MG63 (cell line): ENCODE measurements at places on chromosomes 6 and 20. TPM values are rescaled to one million over a fixed set of nuclear protein-coding genes. Genes with fewer than 3 reads are reported as not detected.

The PCSK2 gene
- total RNA-seq = not detected in 2 replicates

DNA sequence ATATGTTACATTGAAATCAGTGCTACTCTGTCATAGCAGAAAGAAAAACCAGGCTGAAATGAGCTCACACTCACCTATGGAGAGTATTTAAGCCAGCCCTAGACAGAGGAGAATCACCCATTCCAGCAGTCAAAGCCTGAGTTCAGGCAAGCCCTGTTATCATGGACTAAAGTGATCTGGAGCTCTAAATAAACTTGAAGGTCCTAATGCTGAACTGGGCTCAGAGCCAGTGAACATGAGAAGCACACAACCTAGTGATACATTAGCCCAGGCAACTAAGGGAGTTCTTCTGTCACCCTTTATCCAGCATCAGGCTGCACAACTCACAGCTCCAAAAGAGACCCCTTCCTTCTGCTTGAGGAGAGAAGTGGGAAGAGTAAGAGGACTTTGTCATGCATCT, 425.0 kb downstream of the COL12A1 start:
- no peak for DNase-seq

DNA sequence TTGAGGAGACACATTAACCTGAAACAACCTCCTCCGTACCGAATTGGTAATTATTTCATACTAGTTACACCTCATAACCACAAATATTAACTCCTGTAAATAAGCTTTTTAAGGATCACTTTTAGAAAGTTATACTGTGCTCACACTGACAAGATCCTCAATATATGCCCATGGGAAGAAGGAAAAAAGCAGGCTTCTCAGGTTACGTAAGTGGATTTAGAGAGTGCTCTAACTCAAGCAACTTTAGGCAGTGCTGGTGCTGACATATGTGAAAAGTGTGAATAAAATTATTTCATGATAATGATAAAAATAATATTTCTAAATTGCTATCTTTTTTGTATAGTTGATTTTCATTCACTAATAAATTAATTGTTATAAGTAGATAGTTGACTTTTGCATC, 76.1 kb downstream of the PRKN start:
- no peak for DNase-seq

The PRDM13 gene
- 0.07 TPM in 1 of 2 replicates, not detected in the other for total RNA-seq

DNA sequence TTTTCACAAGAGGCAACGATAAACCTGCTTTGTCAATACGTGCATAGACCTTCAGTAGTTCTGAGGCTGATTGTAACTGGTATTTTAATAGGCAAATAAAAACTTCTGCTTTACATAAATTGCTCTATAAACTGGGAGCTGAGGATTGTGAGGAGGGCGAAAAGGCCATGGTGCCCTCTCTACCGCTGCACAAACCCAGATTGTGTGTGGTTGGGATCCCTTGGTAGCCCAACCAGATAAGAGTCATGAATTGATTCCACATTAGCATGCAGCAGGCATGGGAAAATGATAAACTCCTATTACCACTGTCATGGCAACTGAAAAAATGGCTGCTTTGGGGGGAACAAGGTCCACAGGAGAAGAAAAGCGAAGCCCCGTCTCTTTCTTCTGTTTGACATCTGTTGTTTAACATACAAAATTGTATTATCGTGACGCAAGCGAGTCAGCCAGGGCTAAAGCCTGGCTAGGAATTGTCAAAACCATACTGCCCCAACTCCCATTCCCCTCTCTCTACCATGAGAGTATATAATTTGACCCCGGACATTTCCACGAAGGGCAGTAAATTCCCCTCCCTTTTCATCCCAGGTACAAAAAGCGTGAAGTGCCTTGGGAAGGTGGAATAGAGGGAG, 157.8 kb upstream of the SALL4 start:
- DNase-seq = no peak

GRCh38 chr20:15154070-15154469, 816.7 kb upstream of the FLRT3 start:
- DNase-seq = no peak

DNA sequence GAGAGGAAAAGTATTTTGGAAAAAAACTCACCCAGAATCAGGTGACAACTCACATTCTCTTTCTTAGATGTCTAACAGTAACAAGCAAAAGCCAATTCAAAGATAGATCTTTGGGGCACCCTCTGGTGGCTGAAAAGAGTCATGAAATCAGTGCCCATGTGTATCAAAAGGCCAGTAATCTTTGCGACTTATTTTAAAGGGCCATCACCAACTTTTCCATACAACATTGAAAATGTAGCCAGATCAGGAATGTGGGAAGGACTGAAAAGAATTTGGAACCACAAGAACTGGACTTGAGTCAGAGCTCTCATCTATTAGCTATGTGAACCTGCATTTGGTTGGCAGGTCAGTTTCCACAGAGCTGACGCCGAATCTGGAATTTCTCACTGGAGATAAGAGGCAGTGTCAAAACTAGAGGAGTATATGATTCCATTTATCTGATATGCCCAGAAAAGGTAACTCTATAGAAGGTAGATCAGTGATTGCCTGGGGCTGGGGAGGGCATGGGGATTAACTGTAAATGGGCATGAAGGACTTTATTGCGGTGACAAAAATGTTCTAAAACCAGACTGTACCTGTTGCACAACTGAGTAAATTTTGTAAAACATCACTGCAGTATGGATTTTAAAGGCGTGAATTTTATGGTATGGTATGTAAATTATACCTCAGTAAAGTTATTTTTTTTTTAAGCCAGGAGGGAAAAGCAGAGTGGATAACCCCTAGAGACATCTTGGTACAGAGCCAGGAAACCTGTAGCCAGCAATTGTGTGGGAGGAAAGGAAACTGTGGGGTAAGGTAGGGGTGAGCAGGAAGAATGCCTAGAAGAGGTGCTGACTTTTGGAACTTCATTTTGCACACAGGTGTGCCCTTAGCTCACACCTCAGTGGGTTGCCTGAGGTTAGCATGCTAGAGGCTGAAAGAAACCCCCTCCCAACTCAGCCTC, 117.1 kb upstream of the ASF1A start:
- peak; percentile 50 for DNase-seq

- DNase-seq = no peak
These were observed 593.4 kb downstream of the UTRN start for GRCh38 chr6:144878577-144878976.

The CALHM4 gene
- not detected in 2 replicates for total RNA-seq

GRCh38 chr20:59628171-59628570, 23.8 kb downstream of the PHACTR3 start:
- DNase-seq = no peak

The KCNG1 gene
- total RNA-seq = 65.9 and 68.9 TPM in 2 replicates

The PTK6 gene
- 0.23 and 8.0 TPM in 2 replicates for total RNA-seq

The MOCS3 gene
- 11.7 and 13.6 TPM in 2 replicates for total RNA-seq

DNA sequence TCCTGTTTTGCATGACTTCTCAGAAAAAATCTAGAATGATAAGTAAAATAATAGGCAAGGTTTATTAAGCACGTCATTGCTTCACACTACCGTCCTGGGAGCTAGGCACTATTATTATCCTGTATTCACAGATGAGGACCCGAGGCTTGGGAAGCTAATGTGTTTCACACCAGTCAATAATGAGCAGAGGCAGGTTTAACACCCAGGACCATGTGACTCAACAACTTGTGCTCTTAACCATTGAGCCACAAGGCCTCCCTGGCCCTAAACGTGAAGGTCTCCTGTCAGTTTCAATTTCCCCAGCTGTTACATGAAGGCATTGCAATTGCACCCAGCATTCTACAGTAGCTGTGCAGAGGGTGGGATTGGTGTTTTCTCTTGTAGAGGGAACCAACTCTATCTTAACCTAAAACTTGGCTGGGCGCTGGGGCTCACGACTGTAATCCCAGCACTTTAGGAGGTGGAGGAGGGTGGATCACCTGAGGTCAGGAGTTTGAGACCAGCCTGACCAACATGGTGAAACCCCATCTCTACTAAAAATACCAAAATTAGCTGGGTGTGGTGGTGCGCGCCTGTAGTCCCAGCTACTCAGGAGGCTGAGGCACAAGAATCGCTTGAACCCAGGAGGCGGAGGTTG, 191.2 kb downstream of the BCAS1 start:
- no peak for DNase-seq

DNA sequence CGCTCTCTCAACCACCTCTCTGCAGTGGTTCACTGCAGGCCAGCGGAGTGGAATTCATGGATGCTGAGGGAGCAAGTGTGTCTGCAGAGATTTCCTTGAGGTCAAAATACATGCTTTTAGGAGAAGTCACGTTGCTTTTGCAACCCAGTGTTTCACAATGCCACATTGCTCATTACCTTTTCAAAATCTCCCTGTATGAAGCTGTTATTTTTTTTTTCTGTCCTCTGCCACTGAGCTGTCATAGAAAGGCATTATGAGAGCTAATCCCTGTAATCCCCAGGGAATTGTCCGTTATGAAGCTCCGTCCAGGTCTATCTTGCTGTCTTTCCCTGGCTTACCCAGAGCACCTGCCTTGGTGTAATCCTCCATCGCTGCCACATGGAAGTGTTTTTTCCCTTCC, 60.5 kb upstream of the SLC22A23 start:
- DNase-seq = peak; percentile 6

- DNase-seq = no peak
These were observed 40.0 kb upstream of the GATA5 start for GRCh38 chr20:62515826-62516225.
